NCI-H748 treated with DMSO at 0.1 percent for 48 hours (cell line): ENCODE measurements at places on chromosomes 1 and 21.

- no peak for DNase-seq
Observed at GRCh38 chr1:74395571-74395970, 116.8 kb downstream of the LRRC53 start.

GRCh38 chr1:222251847-222252246 lies 296.1 kb downstream of the HHIPL2 start:
- no peak for DNase-seq

- DNase-seq = no peak
Observed at GRCh38 chr21:15445327-15445726, 284.5 kb upstream of the USP25 start.

DNA sequence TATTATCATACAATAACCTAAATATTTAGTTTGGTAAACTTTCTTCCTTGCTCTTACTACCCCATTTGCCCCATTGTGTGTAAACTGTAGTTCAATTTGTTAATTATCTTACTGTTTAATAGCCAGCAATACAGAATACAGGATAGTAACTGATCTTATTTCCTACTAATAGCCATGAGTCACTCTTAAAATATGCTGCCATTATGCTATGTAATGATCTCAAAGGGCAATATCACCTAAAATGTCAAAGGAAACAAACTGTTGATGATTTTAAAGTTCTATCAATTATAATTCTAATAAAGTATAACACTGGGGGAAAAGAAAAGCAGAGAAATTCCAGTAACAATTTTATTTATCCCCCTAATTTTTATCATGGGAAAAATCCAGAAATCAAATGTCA lies 4.3 kb downstream of the SLC30A1 start:
- no peak for DNase-seq

- DNase-seq = no peak
Observed at GRCh38 chr1:210239349-210240111, 6.9 kb downstream of the SERTAD4 start.

DNA sequence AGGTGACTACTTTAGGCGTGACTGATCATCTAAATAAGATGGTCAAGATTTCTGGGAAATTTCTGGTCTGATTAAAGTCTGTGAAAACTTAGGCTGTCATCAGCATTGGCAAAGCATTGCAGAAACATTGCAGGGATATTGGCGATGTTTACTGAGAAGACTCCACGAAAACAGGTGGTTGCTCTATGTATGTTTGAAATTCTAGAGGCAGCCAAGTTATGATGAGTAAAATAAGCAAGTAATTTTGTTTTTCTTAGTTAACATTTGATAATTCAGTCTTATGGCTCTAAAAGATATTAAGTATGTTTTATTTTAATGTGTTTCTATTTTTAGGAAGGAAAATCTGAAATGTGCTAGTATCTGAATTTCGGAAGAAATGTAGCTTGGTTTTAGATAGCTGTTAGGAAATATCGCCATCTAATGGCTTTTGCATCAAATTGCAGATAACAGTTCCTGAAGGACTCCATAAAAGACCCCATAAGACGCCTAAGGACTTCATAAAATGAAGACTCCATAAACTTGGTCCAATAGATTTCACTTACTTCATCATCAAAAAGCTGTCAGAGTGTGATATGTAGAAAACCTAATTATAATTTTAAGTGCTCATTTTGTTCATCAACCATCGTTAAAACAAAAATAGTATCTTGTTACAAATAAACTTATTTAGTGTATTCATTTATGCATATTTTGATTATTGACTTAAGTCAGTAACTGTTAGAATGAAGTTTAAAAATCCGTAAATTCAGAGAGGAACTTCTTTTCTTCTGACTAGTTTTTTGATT lies 344.6 kb downstream of the RYR2 start:
- peak; percentile 0 for DNase-seq

- DNase-seq = no peak
Observed at GRCh38 chr1:59691261-59691660, 123.5 kb upstream of the HOOK1 start.

GRCh38 chr1:5811419-5811818 lies 180.8 kb downstream of the NPHP4 start:
- DNase-seq = no peak

- peak; percentile 23 for DNase-seq
Observed at GRCh38 chr1:246725191-246725590, 982 bp downstream of the SCCPDH start.

- DNase-seq = no peak
Observed at GRCh38 chr1:162679298-162679697, 47.0 kb downstream of the DDR2 start.
